CD14-positive monocyte (primary cell): ENCODE measurements at places on chromosomes 16 and 17. TPM values are rescaled to one million over a fixed set of nuclear protein-coding genes. Genes with fewer than 3 reads are reported as not detected.

DNA sequence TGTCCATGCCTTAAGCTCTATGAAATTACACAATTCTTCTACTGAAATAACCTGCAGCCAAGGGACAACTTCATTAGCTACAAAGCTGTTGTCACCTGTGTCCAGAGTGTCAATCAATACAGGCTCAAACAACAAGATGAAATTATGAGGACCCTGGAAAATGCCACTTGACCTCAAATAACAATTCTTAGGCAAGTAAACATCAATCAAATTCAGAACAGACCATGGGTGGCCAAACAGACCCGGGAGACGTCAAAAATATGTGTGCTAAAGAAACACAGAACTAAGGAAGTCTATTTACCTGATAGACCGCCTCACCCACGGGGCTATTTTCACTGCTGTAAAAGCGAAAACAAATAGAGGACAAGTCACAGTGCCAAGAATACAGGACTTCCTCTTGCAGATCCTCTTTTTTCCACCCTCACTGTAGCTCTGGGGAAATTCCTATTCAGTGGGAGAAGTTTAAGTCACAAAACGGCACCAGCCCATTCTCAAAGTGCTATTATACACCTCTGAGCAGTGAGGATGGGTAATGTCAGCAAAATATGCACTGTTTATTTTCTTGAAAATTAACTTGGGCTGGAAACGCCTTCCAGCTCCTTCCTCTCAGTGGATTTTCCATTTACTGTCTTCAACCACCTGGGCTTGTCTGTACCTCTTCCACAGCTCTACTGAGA, 2.7 kb downstream of the LITAF start:
- DNase-seq, result peak; percentile 76

The STXBP4 gene
- polyA plus RNA-seq, result 0.44 TPM

DNA sequence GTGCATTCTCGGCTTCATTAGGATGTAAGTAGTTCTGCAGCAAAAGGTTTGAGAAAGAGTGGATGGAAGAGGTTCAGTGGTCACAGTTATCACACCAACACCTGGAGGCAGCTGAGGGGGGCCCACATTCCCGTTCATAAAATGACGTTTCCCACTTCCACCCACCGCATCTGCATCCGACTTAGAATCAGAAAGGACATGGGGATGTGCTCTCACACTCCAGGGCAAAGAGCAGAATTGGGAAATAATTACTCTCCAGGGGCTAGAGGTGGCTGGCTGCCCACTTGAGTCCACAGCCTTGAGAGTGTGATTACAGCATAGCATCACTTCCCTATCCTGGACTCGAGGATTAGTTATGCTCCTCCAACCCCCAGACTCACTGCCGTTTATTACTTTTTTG, 122.0 kb downstream of the CPPED1 start:
- no peak for DNase-seq

DNA sequence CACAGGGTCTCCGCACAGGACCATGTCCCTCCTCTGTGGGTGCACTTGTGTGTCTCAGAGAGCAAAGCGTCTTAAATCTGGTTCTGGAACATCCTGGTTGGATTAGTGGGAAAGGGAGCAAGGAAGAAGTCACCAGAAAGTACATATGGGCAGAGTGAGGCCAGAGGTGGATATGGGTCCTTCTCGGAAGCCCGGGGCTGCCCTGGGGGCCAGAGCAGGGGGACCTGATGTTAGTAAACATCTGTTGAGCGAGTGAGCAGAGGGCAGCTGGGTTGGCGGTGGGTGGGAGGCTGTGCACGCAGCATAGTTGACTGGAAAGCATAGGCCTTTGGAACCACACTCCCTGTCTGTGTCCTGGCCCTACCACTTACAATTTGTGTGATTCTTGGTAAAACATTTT, 22.7 kb downstream of the UNC13D start:
- no peak for DNase-seq

DNA sequence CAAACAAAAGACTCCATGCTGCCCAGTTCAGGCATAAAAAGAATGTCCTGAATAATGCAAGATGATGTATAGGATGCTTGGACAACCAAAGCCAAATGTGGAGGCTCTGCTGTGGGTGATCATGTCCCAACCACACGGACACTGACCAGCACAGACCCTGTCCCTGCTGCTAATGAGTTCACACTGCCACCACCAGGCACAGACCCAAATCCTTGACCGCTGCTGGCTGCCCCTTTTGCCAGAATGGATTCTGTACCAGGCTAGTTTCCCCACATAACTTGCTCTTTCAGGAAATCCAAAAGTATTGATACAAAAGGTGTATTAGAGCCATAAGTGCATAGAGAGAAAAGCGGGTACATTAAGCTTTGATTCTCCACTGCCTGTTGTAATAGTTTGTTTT, 60.9 kb downstream of the XYLT1 start:
- no peak for DNase-seq

DNA sequence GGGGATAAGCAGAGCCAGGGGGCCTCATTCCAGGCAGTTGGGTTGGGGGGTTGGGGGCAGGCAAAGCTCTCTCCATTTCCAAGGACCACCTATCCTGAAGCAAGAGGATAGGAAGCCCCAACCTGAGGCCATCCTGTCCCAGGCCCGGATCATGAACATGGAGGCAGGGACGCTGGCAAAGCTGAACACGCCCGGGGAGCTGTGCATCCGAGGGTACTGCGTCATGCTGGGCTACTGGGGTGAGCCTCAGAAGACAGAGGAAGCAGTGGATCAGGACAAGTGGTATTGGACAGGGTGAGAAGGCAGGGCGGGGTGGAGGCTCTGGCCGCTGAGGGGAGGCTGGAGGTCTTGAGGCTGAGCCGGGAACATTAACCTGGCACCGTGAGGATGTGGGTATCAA, 3.6 kb upstream of the CHAD start:
- DNase-seq, result no peak

The CAPN15 gene
- 3.9 TPM for polyA plus RNA-seq

The UTS2R gene
- not detected for polyA plus RNA-seq

The GNAO1 gene
- polyA plus RNA-seq, result not detected in 2 replicates

DNA sequence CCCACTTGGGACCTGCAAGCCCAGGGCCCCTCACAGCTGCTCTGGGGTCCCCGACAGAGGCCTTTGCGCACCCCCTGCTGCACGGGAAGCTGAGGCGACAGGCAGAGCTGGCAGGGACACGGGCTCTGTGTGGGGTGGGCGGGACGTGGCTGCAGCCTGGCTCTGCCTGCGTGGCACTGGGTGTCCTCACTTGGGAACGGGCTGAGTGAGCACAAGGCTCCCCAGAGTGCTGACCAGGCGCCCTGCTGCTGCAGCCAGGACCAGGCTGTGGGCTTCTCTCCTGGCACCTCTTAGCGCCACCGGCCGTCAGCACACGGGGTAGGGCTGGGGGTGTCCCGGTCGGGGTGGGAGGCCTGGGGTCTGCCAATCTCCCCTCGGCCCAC, 6.6 kb downstream of the C1QTNF8 start:
- no peak for DNase-seq

GRCh38 chr16:30382111-30382881, at the start of gene SEPTIN1:
Gene SEPTIN1, minus strand, starts transcription at chr16:30382561. Its CDS starts 19 bp downstream, at chr16:30382542.
- DNase-seq, result no peak

DNA sequence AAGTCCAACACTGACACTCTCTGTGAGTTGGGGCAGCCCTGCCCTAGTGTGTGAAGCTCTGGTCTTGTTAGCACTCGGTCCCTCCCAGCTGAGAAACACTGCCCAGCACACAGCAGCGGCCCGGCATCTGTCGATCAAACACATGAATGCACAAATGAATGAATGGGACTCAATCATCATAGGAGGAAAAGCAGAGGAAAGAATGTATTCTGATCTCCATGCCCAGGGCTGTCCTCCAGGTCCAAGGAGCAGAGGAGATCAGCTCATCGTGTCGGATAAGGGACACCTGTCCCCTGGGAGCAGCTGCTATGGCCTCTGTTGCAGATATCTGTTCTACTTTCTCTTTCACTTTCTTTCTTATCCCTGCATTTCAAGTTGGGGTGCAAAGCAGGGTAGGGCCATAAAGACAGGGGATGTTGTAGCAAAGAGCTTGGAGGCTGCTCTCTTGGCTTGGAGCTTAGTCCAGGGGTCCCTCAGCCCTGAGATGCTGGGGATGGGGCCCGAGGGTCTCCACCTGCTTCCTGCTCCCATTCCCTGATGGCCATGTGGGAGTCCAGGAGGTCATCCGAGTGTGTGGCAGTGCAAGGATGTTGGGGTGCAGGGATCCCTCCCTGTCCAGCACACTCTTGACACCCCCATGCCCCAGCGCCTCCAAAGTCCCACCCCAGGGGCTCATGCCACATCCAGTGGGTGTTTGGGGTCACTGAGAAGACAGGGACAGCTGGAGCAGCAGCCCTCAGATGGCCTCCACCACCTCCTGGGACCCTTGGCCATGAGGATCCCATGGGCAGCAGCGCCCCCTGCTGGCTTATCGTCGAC, 88.2 kb downstream of the IRF8 start:
- DNase-seq, result peak; percentile 32

- no peak for DNase-seq
Observed at GRCh38 chr17:40418428-40418706, 671 bp upstream of the TOP2A start.

GRCh38 chr17:49866019-49866380, 18.1 kb upstream of the TAC4 start:
- no peak for DNase-seq

DNA sequence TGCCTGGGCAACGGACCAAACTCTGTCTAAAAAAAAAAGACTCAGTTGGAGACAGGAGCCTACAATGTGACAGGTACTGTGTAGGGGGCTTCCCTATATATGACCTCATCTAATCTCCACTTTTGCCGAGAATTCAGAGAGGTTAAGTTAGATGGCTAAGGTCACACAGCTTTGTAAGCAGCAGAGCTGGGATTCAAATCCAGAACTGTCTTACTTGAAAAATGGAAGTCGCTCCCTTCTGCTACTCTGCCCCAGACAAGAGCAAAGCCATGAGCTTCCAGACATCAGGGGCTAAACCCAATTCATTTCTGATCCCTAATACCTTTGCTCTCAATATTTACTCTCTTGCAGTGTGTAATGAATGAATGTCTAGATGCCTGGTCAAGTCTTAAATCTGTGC, 41.5 kb upstream of the ABCC12 start:
- no peak for DNase-seq

DNA sequence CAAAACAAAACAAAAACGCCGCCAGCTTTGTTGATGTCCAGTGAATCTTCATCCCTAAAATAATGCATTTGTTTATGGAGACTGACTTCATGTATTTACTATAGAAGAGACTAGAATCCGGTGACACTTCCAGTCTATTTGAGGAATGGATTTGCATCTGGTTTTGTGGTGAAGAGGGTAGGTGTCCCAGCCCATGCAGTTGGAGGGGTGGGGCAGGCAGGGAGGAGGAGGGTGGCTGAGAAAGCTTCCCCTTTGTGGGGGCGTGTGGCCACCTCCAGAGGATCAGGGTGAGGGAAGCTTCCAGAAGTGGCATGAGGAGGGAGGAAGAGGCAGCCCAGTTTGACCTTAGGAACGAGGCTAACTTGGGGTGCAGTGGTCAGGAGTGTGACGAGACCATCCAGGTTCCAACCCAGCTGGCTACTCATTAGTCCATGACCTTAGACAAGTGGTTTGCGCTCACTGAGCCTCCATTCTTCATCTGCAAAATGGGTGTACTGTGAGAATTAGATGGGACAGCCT, 69.5 kb downstream of the CMIP start:
- peak; percentile 14 for DNase-seq

DNA sequence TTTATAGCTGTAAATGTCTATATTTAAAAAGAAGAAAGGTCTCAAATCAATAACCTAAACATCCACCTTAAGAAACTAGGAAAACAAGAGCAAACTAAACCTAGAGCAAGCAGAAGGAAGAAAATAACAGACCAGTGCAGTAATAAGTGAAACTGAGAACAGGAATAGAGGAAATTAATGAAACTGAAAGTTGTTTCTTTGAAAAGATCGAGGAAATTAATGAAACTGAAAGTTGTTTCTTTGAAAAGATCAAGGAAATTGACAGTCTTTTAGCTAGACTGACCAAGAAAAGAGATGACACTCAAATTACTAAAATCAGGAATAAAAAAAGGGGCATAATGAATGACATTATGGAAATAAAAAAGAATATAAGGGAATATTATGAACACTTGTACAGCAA, 46.4 kb downstream of the SLFN5 start:
- DNase-seq, result peak; percentile 46

GRCh38 chr16:68062910-68063393, 22.2 kb upstream of the NFATC3 start:
- no peak for DNase-seq

DNA sequence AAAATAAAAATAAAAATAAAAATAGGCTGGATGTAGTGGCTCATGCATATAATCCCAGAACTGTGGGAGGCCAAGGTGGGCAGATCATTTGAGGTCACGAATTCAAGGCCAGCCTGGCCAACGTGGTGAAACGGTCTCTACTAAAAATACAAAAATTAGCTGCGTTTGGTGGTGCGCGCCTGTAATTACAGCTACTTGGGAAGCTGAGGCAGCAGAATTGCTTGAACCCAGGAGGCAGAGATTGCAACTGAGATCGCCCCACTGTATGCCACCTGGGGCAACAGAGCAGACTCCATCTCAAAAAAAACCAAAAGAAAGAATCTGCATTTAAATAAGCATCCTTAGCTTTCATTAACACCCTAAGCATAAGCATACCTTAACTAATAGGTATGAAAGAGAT, 33.8 kb downstream of the YWHAE start:
- DNase-seq, result no peak

- no peak for DNase-seq
Observed at GRCh38 chr17:30237296-30238002, 2.0 kb upstream of the SLC6A4 start.

DNA sequence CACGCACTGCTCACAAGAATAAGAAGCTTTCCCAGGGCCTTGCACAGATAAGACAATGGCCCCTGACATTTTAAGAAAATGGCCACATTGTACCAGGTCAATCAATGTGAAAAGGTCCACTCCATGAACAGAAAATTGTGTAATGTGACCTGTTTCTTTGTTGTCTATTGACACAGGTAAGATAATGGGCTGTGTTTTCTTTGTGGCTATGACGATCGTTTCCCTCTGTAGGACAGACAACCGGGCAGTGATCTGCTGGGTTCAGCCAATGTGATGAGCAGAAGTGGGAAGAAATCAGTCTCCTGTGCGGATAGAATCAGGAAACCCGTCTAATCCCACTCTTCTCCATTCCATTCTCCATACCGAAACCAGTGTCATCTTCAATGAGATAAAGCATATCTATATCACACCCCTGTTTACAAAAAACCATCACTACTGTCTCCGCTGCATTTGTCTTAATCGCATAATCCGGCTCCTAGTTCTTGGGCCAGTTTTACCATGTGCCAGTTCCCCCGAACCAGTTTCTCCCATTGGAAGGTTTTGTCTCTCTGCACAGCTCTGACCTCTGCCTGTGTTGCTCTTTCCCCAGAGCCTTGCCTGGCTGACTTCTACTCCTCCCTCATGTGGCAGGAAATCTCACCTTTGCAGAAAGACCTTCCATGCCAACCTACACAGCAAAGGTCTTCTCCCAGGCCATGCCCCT, 66.9 kb upstream of the ATF7IP2 start:
- DNase-seq, result no peak

The TMIGD1 gene
- polyA plus RNA-seq, result not detected

GRCh38 chr17:6574687-6575595, 18.6 kb upstream of the PITPNM3 start:
- peak; percentile 41 for DNase-seq

The TNP2 gene
- not detected for polyA plus RNA-seq

The KRTAP4-3 gene
- polyA plus RNA-seq, result not detected
